ENCODE measurements at places on chromosomes 5 and 9.
A peak's percentile ranks its signal among the peaks of the same experiment; 100 is the strongest.

DNA sequence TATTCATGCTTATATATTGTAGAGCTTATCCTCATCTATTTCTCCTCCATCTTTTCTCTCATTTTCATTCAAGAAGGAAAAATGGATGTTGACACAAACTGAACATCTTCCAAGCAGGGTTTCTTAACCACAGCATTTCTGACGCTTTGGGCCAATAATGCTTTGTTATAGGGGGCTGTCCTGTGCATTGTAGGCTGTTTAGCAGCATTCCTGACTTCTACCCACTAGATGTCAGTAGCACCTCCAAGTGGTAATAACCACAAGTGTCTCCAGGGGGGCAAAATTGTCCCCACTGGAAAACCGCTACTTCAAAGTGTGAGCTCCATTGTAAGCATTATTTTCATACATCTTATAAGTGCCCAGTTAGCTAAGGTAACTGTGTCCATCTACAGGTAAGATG, 2.6 kb upstream of the TXNDC8 start:
- peak; percentile 38 for DNase-seq

DNA sequence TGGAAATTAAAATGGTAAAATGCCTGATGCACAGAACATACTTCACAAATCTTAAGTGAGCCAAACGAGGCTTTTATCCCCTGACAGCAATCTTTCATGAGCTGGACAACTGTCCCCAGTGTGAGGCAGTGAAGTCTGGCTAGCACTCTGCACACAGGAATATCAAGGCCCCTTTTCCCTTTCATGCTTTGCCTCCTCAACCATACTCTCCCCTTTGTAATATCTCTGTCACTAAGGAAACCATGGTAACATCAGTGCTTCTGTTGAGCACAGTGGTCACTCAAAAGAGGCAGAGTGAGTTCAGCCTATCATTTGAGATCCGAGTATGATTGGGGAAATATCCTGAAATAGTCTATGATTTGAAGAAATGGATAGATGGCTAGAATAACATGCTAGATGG, 318.3 kb downstream of the ENC1 start:
- no peak for DNase-seq

DNA sequence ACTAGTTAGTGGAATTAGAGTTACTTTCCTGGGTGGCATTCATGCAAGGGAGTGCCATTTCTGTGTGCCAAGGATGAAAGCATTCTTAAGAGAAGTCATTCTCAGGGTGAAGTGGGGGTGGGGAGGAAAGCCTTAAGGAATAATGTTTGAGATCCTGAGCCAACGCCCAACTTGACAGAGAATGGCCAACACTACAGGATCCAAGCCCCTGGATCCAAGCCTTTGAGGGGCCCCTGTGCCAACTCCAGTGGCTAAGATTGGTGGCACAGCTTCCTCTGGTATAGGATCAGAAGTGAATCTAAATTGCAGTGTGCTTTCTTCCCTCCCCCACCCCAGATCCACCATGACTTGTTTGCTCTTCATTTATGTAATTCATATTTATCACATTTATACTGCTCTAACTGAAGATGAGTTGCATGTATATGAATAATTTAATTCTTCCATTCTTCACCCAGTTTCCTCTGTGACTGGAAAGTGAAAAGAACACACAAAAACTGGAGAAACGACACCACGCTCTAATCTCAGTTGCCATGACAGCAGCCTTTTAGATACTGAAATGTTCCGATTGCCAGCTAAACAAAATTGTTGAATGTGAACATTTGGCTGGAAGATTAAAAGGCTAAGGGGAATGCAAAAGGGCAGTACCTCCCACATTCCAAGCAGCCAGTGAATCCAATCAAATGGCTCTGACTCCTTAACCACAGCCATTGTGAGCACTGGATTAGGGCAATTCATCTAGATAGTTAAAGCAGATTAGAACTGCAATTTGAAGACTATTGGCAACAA, 4.5 kb downstream of the ZNF608 start:
- peak; percentile 93 for DNase-seq

DNA sequence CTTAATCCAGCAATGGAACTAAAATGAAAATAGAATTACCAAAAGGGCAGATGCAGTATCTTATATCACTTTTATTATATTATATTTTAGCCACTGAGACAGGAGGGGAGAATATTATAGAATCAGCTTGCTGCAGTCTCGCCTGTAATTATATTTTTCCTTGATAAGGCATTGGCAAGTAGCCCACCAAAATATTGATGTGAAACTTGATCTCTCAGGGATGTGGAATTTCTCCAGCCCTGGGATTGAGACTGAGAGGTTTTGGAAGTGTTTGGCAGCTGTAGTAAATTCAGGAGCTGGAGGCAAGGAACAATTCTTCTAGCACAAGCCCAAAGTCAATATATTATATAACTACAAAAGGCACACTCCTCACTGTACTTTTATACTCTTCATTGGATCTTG, 142.1 kb upstream of the ADAMTSL1 start:
- peak; percentile 74 for DNase-seq

Data from fibroblast of skin of right biceps (primary cell).